Caki2 (cell line): ENCODE measurements at places on chromosomes 16 and 17. TPM values are rescaled to one million over a fixed set of nuclear protein-coding genes. Genes with fewer than 3 reads are reported as not detected.
A peak's percentile ranks its signal among the peaks of the same experiment; 100 is the strongest.

Gene PNMT
- total RNA-seq, result not detected in 2 replicates

Gene DDX5
- total RNA-seq, result 293 and 315 TPM in 2 replicates

Gene MYH4
- total RNA-seq, result not detected in 2 replicates

DNA sequence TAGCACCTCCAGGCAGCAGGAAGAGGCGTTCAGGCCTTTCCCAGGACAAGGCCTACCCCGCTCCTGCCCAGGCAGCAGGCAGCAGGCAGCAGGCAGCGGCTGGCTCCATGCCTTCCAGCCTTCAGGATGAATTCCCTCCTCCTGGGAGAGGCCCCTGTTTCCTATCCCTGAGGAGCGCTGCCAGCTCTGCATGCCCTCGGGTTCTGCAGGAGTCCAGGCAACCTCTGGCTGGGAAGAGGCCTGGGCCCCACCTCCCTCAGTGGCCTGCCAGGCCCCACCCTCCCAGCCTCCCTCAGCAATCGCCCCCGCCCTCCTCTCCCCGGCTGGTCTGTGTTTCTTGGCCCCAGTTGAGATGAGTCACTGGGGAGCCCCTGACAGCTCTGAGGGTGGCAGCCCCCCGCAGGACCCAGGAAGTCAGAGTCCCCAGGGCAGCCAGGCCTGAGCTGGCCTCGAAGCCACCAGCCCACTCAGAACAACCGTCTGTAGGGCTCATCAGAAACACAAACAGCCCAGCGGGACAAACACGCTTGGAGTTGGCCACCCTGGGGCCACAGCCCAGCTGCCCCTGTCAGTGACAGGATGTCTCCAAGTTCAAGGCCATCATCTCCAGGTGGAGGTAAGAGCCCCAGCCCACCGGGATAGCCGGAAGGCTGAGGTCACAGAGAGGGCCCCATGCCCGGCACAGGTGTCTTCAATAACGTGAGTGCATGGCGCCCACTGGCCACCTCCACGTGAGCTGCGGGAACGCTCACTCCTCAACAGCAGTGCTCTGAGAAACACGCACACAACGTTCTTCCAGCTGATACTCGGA, 39.5 kb upstream of the CIBAR2 start:
- peak; percentile 71 for DNase-seq

GRCh38 chr16:79754501-79754900, 154.0 kb upstream of the MAF start:
- no peak for DNase-seq

GRCh38 chr17:71527311-71527710, 593.5 kb upstream of the SOX9 start:
- DNase-seq, result no peak

DNA sequence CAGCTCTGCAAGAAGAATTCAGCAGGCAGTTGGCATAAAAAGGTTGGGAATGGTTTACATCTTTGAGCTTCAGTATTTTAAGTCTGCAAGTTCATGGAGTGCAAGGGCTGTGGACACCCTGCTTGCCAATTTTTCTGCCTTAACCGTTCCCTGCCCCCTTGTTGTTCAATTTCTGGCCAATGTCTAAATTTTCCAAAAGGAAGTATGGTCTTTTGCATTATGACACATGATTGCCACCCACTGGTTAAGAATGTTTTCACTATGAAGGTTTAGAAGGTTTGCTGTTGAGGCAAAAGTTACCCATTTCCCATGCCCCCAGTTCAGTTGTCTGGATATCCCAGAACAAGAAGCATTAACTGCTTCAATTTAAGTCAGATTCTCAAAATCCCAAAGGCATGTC, 441.9 kb downstream of the CDH13 start:
- DNase-seq, result peak; percentile 11

DNA sequence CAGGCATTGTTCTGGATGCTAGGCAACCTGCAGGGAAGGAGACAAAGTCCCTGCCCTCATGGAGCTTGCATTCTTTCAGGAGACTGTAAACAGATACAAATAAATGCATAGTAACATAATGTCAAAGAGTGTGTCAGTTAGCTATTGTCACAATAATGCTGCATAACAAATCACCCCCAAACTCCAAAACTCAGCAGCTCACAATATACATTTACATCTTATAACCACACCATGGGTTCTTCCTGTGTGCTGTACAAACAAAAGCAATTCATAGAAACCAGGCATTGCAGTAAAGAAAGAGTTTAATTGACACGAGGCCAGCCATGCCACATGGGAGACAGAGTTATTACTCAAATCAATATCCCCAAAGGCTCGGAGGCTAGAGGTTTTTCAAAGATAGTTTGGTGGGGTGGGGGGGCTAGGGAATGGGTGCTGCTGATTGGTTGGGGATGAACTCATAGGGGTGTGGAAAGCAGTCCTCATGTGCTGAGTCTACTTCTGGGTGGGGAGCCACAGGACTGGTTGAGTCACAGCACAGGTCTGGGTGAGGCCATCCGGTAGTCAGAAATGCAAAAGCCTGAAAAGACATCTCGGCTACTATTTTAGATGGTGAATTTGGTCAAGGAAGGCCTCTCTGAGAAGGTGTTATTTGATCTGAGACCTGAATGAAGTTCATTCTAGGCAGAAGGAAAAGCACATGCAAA, 79.0 kb downstream of the GPRC5B start:
- no peak for DNase-seq

GRCh38 chr16:74448990-74449389, 27.7 kb upstream of the CLEC18B start:
- peak; percentile 73 for DNase-seq

- no peak for DNase-seq
Measured at GRCh38 chr17:76567634-76568432, 17.8 kb downstream of the ST6GALNAC2 start.

- peak; percentile 66 for DNase-seq
Measured at GRCh38 chr17:32323811-32324491, 18.0 kb downstream of the C17orf75 start.

DNA sequence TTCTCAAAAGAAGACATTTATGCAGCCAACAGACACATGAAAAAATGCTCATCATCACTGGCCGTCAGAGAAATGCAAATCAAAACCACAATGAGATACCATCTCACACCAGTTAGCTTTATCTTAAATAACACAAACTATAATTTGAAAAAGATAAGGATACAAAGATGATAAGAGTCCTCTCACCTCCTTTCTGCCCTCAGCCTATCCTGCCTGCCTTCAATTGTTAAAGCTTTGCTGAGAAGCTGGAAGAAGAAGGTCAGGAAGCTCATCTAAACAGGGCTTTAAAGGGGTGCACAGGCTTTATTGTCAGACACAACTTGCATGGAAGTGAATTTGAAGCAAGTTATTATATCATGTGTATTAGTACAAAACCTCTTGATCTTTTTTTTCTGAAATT, 676.3 kb upstream of the GOT2 start:
- DNase-seq, result no peak

DNA sequence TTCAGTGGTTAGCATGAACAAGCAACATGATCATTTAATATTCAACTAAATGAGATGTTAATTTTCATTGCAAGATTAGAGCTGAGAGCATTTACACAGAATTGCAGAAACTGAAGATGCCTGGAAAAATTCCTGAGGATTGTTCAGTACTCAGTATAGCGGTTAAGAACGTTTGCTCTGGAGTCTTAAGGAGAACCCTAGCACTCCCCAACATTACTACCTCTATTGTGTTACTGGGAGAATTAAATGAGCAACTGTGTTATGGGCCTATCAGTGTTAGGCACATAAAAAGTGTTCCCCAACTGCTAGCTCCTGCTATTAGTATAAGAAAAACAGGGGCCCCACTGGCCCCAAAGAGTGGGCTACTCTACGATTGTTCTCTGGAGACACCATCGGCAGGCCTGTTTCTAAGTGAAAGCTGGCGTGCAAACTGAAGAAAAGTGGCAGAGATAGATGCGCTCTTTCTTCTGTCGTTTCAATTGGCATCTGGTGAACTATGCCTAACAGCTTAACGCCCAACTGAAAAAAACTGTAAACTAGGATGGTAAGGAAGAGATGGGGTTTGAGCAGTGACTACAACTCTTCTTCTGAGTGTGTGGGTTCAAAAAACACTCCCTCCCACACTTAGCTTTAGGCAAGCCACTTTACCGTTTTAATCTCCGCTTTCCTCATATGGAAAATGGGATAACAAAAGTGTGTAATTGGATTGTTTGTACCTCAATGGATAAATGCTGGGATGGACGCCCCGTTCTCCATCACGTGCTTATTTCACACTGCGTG, 1.3 kb downstream of the CDR2 start:
- DNase-seq, result no peak

DNA sequence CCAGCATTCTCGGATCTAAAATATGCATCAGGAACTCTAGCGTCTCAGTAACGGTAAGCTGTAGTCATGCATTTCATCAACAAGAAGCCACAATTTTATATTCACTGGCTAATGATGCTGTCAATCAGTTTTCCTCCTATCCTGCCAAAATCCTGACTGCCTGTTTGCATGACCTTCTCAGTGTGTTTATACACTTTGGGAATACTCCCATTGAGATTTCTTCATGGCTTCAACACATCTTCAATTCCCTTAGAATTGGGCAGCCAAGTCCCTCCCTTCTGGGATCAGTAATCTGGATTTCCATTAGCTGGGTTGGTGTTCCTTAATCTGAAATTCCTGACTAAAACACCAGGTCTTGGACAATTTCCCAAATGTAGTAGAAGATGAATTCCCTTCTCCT, 348.9 kb upstream of the DYNLRB2 start:
- DNase-seq, result no peak

DNA sequence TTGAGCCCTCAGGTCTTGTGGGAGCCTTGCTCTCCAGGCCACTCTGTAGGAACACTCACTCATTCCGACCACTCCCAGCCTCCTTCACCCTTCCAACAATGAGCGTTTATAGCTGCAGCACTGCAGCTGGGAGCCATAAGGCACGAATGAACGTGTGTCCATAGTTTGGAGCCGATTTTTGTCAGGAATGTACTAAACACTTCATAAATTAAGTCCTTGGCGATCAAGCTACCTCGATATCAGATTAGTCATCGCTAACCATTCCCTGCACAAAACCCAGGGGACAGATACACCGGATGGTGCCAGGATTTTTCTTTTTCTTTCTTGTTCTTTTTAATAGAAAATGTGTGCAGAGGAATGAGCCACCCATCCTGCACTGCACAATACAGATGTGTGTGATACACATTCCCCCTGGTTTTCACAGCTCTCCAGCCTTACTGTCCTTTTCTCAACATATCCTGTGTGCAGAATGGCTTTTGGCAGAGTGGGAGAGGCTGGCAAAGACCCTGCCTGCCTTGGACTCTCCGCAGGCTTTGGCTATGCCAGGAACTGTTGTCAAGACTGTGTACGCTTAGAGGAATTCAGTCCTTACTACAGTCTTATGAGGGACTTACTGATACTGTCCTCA, 68.4 kb upstream of the ELAC2 start:
- DNase-seq, result no peak

DNA sequence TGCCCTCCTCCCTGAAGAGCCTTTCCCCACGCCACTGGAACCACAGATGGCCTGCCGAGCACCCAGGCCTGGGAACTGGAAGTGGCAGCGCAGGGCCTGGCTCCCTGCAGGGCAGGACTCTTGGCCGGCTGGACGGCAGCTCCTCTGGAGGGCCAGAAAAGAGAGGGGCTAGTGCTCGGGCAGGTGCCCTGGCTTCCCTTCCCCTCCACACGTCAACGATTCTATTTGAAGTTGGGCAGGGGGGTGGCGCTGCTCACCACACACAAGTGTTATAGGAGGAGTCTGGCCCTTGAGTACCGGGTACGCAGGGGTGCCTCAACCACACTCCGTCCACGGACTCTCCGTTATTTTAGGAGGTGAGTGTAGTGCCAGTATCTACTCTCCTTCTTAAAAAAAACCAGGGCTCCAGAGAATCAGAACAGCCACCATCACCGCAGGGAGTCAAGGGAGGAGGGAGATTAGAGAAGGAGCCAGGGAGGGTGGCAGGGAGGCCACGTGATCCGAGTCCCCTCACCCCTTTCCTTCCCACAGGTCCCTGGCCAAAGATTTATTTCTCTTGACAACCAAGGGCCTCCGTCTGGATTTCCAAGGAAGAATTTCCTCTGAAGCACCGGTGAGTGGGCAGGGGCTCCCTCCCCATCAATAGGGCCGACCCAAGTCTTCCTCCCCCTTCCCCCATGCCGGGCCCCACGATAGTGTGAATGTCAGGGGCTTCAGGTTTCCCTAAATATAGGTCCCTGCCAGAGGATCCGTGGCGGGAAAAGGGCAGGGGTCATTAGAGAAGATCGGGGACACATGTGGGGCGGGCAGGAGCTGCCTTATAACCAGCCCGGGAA, 1.4 kb upstream of the ALDOA start:
- DNase-seq, result peak; percentile 87

GRCh38 chr16:87180069-87180468, 137.1 kb downstream of the C16orf95 start:
- no peak for DNase-seq

DNA sequence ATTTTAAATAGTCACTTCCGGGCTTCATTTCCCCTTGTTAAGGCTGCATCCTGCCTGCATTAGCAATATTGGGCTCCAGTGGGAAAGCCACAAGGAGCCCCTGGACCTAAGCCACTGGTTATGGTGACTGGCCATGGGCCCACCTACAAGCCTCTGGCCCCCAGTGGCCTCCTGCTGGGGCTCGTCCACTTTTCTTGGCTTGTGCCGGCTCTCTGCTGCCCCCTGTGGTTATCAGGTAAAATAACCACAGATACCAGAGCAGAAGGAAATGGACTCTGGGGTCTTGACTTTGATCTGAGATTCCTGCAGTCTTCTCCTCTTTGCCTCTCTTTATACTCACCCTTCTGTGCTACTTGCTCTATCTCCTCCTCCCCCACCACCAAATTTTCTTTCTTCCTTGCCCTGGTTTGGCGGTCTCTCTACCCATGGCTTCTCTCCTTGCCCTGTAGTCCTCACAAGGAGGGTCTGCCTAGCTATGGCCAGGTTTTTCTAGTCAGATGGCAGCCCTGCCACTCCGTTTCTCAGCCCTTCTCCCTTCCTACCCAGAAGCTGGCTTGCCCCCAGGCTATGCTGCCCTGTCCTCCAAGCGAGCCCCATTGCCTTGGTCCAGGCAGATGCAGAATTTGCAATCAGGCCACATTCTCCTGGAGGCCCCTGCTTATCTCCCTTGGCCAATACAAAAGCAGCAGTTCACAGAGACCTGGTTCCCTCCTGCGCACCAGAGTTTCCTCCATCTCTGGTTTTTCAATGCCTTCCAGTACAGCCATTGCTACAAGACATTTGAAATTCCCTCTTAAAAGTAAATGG, 82.9 kb upstream of the RCVRN start:
- DNase-seq, result peak; percentile 2

DNA sequence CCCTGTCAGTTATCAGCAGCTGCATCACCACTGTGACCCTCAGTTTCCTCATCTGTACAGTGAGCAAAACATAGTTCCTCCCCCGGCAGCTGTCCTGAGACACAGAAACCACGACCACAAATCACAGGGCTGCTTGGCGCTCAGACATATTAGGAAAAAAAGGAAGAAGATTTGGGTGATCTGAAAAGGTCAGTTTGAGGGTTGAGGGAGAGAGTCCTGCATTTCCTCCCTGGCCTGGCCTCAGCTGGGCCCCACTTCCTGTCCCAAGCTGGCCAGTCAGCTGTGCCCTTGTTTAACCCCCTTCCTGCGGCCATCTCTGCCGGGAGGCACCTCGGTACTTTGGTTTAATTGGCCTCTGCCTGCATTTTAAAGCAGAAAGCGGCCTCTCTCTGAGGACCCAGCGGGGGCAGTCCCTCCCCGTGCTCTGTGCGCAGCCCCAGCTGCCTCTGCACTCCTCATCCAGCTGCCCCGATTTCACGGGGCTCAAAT, 24.0 kb upstream of the CIBAR2 start:
- DNase-seq, result no peak

- DNase-seq, result no peak
Measured at GRCh38 chr17:3528403-3528851, 29.2 kb downstream of the TRPV3 start.

GRCh38 chr17:81060416-81060815, 25.5 kb downstream of the BAIAP2 start:
- no peak for DNase-seq
